ENCODE measurements at places on chromosomes 3 and 15.

DNA sequence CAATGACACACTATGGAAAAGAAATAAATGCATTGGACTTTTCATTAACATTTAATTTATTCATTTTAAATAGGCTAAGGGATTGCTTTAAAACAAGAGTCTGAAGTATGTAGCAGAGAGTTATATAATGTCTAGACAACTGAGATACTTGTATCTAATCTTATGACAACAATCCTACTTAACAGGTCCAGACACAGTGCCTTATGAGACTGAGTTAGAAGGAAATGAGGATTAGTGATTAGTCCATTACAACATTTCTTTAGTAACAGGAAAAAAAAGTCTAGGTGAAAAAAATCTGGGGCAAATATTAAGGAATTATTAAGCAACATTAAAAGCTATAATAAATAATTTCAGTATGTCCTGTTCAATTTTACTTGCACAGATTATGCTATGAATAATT is 140.6 kb downstream of the MEIS2 start:
- DNase-seq = no peak

DNA sequence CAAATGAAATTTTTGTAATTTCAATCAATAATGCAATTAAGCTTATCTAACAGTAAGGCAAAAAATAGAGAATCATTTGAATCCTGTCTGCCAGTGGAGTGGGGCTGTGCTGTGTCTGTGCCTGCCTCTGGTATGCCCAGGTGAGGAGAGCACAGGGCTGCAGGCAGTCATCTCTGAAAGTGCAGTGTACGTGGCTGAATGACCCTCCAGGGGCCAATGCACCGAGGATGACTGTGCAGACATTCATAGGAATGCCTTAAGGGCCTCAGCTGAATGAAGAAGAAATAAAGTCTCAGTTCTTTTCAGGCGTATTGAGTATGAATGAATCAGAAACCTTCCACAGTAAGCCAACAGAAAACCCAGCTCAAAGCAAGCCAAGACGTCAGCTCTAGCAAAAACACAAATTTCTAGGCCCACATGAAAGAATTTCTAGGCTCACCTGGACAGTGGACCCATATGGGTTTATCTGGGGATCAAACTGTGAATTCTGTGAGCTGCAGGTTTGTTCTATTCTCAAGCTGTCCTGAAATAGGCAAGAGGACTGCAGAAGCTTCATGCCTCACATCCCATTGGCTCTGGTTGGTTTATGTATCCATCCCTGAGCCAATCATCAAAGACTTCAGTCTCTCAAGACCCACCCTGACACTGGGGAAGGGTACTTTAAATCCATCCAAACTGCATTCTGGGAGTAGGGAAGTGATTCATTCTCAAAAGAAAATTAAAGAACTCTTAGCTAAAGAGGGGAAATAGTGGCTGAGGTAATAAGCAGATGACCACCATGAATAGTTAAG is 123.4 kb downstream of the SSR3 start:
- no peak for DNase-seq

DNA sequence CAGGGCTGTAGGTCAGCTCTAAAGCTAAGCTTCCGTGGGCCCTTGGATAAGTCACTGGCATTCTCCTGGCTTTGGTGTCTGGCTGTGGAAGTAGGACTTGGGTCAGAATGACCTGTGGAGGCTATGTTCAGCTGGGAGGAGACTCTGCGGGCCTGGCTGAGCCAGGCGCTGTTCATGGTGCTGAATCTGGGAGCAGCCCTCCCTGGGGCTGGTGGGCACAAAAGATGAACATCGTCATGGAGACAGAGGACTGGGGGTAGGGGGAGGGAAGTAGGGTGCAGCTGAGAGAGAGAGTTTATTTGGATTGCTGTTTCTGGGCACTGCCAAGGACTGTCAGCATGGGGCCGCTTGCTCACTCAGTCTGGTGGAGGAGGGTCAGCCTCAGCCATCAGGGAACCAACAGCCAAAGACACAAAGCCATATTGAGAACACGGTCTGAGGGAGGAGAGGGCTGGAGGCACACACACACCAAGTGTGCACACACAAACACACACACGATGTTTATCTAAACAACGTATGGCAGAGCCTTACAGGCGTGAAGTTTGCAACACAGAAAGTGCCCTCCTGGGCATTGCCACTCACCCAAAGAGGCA is 120.7 kb upstream of the LINGO1 start:
- DNase-seq = no peak

DNA sequence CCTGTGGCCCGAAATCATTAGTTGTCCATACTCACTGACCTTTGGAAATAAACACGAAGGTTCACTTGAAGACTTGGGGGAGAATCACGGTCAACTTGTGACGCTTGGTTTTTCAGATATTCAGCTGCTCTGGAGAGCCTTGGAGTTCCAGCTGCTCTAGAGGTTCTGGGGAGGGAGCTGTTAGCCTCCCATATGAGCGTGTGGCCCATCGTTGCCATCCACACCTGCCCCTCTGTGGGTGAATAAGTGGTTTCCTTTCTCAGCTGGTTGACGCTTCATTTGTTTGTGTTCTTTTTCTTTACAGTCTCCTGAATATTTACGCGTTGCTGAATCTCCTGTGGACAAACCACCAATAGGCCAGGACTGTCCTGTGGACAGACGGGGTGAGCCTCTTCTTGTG is 35.6 kb downstream of the APBA2 start:
- DNase-seq = no peak

DNA sequence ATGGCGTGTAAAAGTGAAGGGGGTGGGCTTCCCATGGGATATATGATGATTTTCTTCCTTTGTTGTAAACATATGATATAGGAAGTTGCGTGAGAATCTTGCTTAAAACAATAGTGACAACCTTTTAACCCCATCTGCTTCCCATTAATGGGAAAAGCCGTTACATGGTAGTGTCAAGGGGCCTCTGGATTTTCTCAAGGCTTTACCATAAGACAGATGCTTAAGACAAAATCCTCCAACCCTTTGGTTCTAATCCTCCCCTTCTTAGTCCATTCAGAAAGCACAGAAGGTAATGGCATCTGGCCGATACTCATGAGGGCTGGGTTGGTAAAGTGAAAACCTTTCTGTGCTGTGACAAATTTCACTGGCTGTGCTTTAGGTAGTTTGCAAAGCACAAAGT is 25.0 kb downstream of the DPH3 start:
- DNase-seq = no peak

GRCh38 chr15:59298225-59298853 is 74.3 kb downstream of the MYO1E start:
- no peak for DNase-seq
